NCI-H748 treated with DMSO at 0.1 percent for 48 hours (cell line): ENCODE measurements at places on chromosomes 12 and 14.
A peak's percentile ranks its signal among the peaks of the same experiment; 100 is the strongest.

DNA sequence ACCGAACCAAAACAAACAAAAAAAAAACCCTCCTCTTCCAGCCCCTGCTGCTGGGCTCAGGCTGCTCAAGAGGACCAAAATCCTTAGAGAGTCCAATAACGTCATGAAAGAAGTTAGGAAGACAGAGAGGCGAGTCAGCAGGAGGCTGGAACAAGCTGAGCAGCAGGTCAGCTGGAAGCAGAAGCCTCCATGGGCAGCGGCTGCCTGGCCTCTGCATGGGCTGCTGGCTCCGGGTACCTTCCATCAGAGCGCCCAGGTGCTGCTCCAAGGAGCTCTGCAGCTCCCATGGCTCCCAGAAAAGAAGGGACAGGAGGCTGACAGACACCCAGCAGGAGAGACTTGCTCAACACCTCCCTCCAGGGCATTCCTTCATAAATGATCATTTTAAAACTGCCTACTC lies 3.2 kb upstream of the KRT2 start:
- DNase-seq: no peak

- DNase-seq: no peak
Observed at GRCh38 chr12:71045781-71046180, 112.0 kb downstream of the TSPAN8 start.

- DNase-seq: no peak
Observed at GRCh38 chr14:85293612-85294234, 236.2 kb upstream of the FLRT2 start.

DNA sequence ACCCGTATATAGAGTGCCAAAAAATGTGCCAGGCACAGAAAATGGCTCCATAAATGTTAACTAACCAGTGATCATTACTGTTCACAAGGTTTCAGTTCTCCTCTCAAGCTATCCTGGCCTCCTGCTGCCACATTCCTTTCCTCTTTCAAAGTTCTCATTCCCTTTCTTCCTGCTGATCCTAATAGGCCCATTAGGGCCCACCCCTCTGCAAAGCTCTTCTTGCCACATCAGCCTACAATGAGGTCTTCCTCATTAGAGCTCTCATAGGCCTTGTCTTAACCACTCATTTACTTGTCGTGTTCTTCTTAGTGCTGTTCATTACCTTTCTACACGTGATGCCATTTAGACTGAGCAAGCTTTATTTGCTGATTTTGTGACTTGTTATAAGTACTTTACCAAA lies 40.5 kb downstream of the RPS29 start:
- DNase-seq: no peak

DNA sequence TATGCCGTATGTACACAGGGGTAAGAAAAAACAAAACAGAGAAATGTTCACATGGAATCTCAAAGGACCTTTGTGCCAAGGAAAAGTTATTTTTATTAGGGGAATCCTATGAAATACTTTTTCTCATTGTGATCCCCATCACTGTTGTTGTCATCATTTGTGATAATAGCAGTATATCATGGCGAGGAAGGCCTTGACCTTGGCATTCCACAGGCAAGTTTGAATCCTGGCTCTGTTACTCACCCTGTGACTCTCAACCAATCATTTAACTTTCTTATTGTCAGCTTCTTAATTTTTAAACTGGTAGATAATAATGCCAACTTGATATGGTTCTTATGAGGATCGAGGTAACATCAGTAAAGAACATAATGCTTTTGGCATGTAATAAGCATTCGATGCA lies 142.2 kb upstream of the DDHD1 start:
- no peak for DNase-seq

DNA sequence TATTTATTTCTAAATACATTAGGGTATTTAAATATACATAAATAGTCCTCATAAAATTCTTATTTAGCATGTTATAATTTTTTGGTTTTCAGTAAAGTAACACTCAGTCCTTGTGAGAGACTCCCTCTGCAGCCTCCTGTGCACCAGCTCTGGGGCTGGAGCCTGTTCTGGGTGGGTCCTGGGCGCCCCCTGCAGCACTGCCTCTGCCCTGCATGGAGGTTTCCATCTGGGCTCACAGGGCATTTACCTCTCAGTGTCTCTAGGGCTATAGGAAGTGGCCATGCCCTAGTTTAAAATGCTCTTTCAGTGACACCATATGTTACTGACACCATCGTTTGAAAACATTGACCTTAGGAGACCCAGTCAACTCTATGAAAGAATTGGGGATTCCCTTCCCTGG lies 1155.2 kb downstream of the TMEM121 start:
- no peak for DNase-seq

DNA sequence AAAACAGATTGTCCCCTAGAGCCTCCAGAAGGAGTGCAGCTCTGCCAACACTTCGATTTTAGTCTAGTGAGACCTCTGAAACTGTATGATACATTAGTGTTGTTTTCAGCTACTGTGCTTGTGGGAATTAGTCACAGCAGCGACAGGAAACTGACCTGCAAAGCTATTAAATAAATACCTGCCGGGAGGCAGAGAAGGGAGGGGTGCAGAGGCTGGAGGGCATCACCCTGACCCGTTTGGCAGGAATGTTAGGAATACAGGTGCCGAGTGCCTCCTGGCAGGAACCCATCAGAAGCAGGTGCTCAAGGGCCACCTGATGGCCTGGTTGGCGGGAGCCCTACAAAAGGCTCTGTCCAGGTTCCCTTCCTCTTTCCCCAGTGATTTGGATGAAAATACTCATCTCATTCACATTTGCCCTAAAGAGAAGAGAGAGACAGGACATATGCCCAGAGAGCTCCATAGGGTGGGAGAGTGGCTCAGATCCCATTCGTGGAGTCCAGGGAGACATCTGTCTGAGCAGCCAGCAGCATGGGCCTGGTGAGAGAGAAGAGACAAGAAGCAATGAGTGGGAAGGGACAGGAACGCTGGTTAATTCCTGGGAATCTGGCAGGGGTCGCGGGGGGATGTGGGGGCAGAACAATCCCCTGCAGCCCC lies 44.6 kb downstream of the C14orf132 start:
- DNase-seq: peak; percentile 15

DNA sequence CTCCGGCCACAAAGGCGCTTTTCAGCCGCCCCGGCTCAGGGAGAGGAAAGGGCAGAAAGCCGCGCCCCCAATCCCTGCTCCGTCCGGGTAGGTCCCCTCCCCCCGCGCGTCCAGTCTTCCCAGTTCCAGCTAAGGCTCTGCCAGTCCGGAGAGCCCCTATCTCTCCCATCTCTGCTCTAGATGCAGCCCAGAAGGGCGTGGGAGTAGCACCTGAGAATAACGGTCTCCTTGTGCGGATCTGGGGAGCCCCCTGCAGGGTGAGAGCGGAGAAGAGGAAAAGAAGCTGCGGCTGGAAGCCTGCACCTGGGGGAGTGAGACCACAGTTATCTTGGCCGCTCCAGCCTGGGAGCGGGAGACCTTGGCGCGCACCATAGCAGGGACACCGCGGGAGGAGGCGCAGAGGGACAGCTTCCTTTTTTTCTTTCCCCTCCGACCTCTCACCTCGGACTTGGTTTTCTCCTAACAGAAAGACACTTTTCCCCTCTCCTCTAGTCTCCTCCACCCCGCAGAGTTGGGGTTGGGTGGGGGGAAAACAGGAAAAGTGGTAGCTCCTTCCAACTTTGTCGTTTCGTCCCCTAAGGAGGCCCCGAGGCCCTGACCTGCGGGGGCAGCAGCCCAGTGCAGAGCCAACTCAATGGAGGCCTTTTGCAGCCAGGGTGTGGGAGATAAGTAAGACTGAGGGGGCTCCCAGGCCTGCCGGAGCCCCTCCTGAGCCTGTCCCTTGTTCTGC lies 2.4 kb downstream of the DHH start:
- DNase-seq: no peak

DNA sequence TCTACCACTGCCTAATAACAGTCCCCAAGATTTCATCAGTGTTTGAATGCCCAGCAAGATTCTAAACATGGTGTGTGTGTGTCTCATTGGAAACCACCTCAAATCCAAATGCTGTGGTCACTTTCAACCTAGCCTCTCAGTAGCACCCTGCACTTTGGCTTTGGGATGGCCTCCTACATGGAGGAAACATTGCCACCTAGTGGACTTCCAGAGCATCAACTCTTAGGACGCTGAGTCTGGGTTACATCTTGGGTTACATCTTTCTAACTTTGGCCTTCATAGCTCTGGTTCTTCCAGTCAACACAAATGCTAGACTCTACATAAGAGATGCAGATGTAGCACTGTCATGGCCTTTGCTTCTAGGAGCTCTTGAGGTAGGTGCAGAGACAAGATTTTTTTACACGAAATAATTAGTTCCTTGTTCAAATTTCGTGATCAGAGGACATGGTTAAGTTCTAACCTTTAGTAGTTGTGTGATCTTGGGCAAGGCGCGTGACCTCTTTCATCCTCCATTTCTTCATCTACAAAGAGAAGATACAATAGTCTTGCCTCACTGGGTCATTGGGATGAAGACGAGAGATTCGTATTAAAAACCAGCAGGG lies 113.5 kb upstream of the VASH1 start:
- peak; percentile 39 for DNase-seq

DNA sequence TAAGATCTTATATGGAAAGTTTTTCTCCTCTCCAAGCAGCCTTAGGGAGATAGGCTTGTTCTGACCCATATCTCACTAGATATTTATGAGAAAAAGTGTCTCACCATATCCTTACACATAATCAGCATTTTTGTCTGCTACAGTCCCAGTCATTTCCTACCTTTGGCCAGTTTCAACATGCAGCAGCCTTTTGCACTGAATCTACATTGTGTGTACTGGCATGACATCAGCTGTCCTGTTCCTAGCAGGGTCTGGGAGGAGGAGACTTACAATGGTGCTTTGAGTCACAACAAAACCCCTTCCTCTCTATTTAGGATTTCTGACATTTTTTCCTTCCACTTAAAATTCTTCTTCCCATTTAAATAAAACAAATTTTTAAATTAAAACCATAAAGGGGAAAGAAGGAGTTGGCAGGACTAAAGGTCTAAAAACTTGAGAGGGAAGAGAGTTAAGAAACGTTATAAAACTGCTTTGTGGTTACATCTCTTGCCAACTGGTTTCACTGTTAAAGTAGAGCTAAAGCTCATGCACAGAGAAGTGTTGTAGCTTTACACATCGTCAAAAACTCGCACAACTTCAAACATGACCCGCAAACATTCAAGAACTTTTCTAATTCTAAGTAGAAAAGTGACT lies 53.3 kb upstream of the CERS5 start:
- DNase-seq: no peak

DNA sequence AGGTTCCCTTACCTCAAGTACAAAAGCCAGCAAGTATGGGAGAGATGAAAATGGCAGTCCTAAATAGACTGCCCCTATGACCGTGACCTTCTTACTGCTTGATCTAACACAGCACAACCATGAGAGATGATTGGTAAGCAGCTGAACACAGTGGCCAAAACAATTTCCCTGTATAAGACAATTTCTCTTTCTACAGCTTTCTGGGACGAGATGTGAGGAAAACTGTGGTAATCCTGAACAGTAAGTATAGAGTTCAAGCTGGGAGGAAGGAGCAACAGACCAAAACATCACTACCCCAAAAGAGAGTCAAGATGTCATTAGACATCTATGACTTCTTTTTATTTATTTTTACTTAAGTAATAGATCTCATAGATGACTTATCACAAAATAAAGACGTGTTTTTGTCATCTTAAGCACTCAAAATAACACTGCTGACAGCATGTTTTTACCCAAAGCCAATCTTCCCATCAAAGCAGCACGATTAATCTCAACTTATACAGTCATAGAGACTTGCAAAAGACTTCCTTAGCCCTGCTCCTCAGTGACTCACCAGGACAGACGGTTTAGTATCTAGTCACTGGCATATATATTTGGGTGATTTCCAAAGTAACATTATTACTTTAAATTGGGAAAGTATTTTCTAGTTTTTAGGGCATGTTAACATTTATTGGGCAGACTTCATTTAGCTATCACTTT lies 3.7 kb downstream of the TMEM52B start:
- DNase-seq: no peak

GRCh38 chr14:60665177-60665550 lies 15.9 kb upstream of the SIX1 start:
- DNase-seq: peak; percentile 94

DNA sequence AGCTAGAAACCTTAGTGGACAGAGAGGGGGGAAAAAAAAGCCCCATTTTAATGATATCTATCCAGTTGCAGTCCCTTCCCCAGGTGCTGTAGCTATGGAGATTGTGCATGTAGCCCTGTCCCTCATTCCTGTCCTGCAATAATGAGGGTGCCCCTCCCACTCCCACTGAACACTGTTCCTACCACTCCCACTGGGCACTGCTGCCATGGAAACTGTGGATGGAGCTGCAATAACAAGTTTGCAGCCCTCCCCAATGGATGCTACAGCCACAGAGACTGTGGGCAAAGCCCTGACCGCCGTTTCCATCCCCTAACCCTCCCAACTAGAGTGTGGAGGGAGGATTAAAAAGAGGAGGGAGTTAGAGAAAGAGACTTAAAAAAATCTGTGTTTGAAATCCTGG lies 238.3 kb downstream of the FUT8 start:
- DNase-seq: peak; percentile 68

DNA sequence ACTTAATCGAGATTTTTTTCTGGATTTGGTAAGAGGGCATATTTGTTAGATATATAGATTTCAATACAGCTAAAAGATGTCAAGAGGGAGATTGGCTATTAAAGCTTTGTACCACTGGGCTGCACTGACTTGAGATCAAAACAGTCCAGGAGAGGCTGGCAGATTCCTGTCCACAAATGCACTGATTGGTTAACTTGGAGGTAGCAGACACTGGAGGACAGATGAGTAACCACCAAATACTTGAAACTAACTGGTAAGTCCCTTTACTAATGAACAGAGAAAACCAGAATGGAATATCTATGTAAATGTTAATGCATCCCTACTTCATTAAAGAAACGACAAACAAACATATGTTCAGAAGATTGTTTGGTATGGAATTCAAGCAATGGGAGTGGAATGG lies 416.6 kb downstream of the LRIG3 start:
- peak; percentile 86 for DNase-seq

- DNase-seq: peak; percentile 34
Observed at GRCh38 chr14:41605550-41606281, 960 bp upstream of the LRFN5 start.

GRCh38 chr14:47022721-47023120 lies 371.1 kb upstream of the RPL10L start:
- DNase-seq: no peak

DNA sequence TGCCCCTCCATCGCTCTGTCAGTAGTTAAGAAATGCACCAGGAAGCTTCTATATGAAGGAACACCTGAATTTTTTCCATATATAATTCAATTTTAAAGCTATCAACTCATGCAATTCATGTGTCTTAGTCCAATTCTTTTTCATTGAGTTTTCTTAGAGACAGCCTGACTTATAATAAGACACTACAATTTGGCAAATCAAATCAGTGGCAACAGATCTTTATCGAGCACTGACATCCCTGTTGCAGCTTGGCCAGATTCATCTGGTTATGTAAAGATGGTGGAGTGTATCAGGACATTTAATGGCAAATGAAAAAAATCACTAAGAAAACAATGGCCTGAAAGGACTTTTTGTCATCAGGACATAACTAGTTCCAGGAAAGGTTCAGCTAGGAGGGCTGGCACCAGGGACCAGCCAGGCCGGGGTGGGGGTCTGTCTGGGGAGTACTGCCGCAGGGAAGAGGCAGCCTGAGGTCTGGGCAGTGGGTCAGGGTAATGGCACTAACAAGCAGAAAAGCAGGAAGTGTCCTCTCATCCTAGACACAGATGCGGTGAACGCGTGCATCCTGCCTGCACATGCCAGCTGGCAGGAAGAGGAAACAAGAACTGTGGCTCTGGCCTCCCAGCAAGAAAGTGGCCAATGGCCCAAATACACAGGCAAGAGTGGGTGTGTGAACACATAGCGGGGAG lies 100.5 kb upstream of the LMNTD1 start:
- no peak for DNase-seq

GRCh38 chr14:89588016-89588415 lies 171.0 kb upstream of the FOXN3 start:
- no peak for DNase-seq
